Substantia nigra (tissue), 51 donors: ENCODE measurements at places on chromosomes 6 and 20.

DNA sequence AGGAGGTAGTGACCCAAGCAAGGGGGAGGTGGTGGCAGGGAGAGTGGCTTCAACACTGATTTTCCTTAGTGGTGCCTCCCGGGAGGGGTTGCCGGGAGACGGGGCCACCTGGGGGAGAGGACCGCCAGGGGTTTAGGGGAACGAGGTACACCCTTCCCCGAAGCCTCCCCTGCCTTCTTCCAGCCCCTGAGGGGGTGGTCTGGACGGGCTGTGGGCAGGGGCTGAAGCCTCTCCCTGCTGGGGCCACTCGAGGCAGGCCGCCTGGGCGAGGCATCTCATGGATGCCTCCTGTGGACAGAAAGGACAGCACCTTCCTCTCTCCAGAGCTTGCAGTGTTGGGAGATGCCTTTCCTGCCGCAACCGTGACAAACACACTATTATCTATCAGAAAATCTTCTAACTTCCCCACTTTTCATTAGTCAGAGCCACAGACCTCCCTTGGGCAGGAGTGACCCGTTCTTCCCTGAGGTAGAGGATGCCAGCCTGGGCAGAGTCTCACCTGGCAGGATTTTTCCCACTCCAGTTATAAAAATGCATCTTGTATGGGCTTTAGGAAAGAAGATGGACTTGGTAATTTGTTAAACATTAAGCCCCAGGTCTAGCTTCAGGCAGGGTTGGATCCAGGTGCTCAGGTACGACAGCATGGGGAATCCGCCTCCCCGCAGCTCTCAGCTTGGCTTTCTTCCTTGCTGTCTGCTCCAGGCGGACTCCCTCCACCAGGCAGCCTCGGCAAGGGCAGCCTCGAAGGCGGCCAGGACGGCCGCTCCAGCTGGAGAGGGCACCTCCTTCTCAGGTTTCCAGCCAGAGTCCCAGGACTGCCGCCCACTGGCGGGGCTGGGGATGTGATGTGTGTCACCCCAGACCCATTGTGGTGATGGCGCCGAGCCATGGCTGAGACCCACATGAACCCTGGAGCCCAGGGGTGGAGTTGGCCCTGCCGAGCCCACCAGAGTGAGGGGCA is 11.0 kb downstream of the HRH3 start:
- no peak for DNase-seq

DNA sequence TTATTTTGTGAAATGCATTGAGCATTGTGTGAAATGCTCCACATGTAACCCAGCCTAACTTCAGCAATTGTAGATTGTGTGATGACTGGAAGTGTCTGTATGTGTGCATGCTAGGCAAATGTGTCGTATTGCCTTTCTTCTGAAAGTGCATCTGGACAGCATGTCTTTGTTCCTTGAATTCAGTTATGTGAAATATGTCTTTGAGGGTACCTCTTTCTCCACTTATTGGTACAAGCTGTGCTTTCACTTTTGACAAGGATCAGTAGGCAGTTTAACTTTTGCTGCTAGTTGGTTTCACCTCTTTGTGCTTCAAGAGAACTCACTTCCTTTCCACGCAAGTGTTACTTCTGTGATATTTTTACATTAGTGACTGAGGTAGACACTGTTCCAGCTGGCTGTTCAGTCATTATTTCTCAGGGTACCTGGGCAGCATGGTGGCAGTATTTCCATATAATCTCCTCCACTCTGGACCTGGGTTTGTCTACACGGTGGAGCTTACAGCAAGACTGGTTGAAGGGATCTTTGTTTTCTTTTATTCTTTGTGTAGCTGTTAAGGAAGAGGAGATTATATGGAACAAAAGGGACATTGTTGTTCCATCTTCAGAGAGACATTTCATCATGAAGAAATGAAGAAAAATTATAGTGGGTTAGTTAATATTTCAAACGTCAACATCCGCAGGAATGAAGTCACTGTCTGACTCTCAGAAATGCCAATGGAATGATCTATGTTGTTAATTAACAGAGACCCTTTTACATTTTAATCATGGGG is 175.4 kb downstream of the UTRN start:
- no peak for DNase-seq

DNA sequence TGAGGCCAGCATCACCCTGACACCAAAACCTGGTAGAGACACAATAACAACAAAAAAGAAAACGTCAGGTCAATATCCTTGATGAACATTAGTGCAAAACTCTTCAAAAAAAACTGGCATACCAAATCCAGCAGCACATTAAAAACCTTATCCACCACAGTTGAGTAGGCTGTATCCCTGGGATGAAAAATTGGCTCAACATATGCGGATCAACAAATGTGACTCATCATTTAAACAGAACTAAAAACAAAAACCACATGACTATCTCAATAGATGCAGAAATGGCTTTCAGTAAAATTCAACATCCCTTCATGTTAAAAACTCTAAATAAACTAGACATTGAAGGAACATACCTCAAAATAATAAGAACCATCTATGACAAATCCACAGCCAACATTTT is 59.6 kb upstream of the PHIP start:
- no peak for DNase-seq

DNA sequence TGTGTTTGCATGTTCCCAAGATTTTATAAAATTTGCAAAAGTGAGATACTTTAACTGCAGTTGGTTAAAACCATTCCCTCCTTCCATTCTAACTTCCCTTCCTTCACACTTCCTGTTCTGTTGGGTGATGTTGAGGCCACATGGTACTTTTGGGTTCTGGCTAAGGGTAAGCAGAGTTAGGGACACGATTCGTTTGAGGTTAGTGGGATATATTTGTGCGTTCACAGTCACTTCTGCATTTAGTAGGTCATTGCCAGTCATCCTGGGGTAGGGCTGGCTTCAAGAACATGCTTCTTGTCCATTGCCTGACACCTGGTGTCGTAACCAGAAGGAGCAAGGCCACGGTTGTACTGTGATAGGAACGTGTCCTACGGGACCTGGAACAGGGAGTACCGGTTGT is 340.1 kb downstream of the ZFAND3 start:
- DNase-seq: no peak

DNA sequence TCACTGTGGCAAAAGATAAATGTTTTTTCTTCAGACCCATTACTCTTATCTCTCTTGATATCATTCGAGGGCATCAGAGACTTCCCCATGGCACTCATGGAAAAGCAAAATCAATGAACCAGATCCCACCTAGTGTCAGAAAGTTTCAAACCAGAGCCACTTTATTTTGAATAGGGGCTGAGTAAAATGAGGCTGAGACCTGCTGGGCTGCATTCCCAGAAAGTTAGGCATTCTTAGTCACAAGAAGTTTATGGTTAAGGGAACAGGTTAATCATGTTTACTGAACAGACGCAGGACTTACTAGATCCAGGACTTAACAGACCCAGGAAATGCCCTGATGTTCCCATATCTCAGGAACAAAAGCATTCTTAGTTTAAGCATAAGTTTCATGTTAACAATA is 369.9 kb downstream of the BTBD3 start:
- DNase-seq: no peak

DNA sequence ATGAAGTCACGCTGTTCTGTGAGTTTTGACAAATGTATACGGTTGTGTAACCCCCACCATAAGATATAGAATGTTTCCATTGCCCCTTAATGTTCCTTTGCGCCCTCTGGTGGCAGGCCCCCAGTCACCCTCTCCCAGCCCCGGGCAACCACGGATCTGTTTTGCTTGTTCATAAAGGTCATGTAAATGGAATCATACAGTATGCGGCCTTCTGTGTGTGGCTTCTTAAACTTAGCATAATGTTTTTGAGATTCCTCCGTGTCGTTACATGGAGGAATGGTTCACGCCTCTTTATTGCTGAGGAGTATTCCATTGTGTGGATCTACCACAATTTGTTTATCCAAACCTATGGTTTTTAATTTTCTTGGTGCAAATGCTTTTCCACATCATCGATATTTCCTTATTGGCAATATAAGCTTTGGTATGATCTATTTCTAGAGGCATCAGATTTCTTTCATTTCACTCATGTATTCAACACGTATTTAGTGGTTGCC is 28.4 kb downstream of the LYRM2 start:
- no peak for DNase-seq

- DNase-seq: no peak
Measured at GRCh38 chr20:9040863-9041524, 27.9 kb upstream of the PLCB4 start.

DNA sequence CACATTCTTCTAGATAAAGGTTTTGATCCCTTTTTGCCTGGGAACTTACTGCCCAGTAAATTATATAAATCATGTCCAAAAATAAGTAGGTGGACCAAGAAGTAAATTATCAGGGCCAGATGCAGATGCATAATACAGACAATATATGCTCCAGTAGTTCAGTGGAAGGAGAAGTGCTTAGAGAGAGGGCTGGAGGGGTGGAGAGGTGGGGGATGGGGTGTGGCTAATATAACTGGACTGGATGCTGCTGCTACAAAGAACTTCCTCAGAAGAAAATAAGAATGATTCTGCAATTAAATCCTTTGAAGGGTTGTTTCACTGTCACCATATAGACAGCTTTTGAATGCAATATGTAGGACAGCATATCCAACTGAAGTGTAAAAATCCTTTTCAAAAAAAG is 14.8 kb upstream of the TFAP2D start:
- DNase-seq: no peak

DNA sequence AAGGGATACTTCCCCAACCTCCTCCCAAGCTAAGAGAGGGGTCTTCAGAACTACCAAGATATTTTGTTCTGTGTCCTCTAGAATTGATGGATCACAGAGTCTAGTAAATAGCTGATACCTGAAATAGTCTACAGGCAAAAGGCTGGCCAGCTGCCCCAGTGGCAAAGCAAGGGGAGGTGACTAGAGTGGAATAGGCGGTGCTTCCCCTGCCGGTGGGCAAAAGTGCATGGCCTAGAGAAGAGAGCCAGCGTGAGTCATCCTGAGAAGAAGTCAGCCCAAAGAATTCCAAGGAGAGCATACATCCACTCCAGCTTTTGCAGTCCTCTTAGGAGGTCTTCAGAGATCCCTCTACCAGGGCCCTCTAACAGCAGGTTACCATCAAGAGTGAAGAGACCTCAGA is 14.7 kb downstream of the DPPA5 start:
- DNase-seq: no peak

DNA sequence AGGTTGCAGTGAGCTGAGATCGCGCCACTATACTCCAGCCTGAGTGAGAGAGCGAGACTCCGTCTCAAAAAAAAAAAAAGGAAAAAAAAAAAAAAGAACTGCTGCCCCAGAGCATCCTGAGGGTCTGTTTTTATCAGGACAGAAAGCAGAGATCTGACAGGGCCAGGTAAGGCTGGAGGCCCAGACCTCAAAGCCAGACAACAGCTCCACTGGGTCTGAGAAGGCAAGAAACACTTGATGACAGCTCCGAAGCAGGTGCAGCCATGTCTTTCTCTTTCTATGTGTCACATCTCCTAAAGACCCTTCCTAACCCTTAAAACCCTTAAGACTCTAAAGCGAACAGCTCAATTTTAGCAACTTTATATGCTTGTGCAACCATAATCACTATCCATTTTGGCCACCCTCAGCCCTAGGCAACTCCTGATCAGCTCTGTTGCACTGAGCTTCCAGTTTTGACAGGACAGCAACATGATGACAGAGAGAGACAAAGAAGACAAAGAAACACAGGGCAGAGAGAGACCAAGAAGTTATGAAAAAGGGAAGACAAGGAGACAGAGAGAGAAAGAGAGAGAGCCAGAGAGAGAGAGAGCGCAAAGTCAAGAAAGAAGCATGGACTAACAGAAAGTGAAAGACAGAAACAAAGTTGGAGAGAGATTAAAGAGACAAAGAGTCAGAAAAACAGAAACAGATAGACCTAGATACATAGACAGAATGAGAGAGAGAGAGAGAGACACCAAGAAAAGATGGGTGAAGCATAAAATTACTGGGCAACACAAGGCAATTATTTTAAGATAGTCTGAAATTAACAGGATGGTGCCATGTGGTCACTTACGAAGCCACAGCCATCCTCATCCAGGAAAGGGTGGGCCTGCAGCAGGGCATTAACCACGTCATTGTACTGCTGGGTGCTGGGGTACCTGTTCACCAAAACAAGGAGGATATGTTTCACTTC is 39.2 kb downstream of the SAMD3 start:
- DNase-seq: no peak

DNA sequence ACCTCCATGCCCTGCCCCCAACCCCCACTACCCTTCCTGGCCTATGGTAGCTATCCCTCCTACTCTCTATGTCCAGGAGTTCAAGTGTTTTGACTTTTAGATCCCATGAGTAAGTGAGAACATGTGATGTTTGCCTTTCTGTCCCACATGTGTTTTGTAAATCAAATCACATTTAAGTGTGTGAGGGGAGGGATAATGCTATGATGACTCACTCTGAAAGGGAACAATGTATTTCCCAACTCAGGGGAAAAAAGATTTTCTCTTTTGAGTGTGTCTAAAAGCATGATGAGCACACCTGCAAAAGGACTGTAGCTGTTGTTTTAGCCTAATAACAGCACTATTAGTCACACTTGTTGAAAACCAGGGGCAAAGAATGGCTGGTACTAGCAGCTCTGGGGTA is 193.7 kb downstream of the GJA10 start:
- DNase-seq: no peak

DNA sequence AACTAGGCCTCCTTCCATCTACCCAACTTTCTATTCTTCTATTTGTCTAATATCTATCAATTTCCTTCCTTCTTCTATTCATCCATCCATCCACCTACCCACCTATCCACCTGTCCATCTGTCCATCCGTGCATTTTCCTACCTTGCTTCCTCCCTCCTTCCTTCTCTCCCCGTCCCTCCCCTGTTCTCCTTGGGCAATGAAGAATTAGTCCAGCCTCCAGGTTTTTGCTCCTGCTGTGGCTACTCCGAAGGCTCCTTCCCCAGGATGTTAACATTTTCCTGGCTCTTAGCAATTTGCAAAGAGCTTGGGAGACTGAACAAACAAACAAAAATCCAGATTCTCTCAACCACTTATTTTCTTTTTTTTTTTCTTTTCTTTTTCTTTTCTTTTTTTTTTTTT is 81.6 kb downstream of the KCNB1 start:
- DNase-seq: no peak

GRCh38 chr6:47360388-47360787 is 50.7 kb upstream of the TNFRSF21 start:
- no peak for DNase-seq

GRCh38 chr20:32365564-32365963 is 7.4 kb downstream of the ASXL1 start:
- DNase-seq: no peak

GRCh38 chr6:133741375-133741861 is 147.5 kb upstream of the TCF21 start:
- DNase-seq: no peak
